ENCODE measurements at places on chromosomes 1 and 21.

GRCh38 chr1:39091845-39092645, 65.9 kb downstream of the NDUFS5 start:
- no peak overlapping the region for H3K27ac ChIP-seq
- H3K27me3 ChIP-seq: no peaks in the 10 kb centered on the region
- DNase-seq: peak; percentile 60
- peaks cover 12% of the 10 kb centered on the region for H3K4me1 ChIP-seq
- no peak overlapping the region for H3K4me3 ChIP-seq
- no peaks in the 10 kb centered on the region for H3K36me3 ChIP-seq

DNA sequence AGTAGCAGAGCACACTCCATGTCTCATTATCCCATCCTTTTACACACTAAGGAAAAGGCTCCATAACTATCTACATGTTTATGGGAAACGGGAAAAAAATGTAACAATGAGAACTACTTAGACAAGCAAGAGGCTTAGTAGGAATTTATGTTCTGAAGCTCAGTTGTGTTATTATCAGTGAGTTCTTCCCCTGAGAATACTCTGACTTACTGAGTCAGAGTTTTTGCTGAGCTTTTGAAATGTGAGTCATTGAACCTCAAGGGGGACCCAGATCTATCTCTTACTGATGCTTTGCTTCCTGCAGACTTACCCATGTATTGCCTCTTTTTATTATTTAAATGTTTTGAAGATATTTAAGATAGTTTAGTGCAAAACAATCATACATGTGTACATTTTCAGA, 20.1 kb downstream of the CFHR5 start:
- H3K4me1 ChIP-seq: no peaks in the 10 kb centered on the region
- no peaks in the 10 kb centered on the region for H3K27me3 ChIP-seq
- H3K36me3 ChIP-seq: no peaks in the 10 kb centered on the region
- no peak overlapping the region for H3K4me3 ChIP-seq

GRCh38 chr1:210746024-210746731, 387.8 kb downstream of the KCNH1 start:
- H3K36me3 ChIP-seq: no peaks in the 10 kb centered on the region
- no peak overlapping the region for H3K4me3 ChIP-seq
- no peaks in the 10 kb centered on the region for H3K4me1 ChIP-seq
- no peak overlapping the region for H3K27ac ChIP-seq
- DNase-seq: no peak
- peaks cover 5% of the 10 kb centered on the region for H3K27me3 ChIP-seq

- no peak overlapping the region for H3K4me3 ChIP-seq
- DNase-seq: no peak
- H3K36me3 ChIP-seq: no peaks in the 10 kb centered on the region
- peaks cover 16% of the 10 kb centered on the region for H3K27me3 ChIP-seq
Observed at GRCh38 chr1:119485201-119485600, 21.8 kb upstream of the HSD3B1 start.

- H3K4me1 ChIP-seq: no peaks in the 10 kb centered on the region
- H3K27ac ChIP-seq: no peak overlapping the region
- DNase-seq: no peak
- peaks cover 84% of the 10 kb centered on the region for H3K27me3 ChIP-seq
- peaks cover 5% of the 10 kb centered on the region for H3K36me3 ChIP-seq
Observed at GRCh38 chr21:44701023-44701400, 4.0 kb downstream of the KRTAP10-12 start.

DNA sequence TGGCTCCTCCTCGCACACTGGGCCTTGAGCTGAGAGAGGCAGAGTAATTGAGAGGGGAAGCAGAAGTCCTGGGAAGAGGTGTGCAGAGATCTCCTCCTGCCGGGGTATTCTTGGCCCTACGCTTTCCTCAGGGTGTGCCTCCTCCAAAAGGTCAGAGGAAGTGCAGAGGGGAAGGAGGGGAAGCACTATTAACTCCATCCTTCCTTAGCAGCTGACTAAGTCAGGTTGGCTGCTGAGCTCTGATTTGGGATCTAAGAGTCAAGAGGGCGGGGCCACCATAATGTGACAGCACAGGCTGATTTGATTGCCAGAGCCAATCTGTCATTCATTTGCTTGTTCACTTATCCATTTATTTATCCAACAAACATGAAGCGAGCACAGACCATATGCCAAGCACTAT, 12.3 kb downstream of the ATP2B4 start:
- H3K4me1 ChIP-seq: peaks cover 39% of the 10 kb centered on the region
- no peak overlapping the region for H3K27ac ChIP-seq
- H3K4me3 ChIP-seq: no peak overlapping the region
- H3K36me3 ChIP-seq: no peaks in the 10 kb centered on the region

GRCh38 chr1:184634296-184634695, 120.4 kb downstream of the EDEM3 start:
- no peaks in the 10 kb centered on the region for H3K27me3 ChIP-seq
- H3K4me3 ChIP-seq: no peak overlapping the region
- no peaks in the 10 kb centered on the region for H3K36me3 ChIP-seq
- no peaks in the 10 kb centered on the region for H3K4me1 ChIP-seq
- no peak overlapping the region for H3K27ac ChIP-seq
- no peak for DNase-seq

Measured in activated T-cell treated with anti-CD3 and anti-CD28 coated beads, Interleukin-2, amount 50 U/mL, for 72 hours (primary cell).